ENCODE measurements at places on chromosomes 11 and 22.

DNA sequence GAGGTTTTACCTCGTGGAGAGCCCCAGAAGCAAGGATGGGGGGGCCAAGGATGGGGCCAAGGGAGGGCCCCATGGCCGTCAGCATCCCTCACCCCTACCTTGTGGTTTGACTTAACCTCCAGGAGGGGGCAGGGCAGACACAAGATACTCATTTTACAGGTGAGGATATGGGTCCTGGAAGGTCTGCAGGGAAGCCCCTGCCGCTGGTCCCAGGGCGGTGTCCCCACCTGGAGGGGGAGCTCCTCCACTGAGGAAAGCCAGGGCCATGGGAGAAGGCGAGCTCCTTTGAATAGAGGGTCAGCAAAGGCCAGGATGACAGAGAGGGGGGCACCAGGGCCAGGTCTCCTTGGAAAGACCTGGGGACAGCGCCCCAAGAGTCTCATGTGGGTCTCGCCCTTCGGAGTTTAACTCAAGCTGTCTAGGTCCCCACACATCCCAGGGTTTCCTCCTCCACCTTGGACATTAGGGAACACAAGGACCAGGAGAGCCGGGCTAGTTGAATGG lies 5.9 kb upstream of the ADORA2A start:
- no peaks in the 10 kb centered on the region for H3K4me1 ChIP-seq
- no peak for DNase-seq
- H3K4me3 ChIP-seq: no peak overlapping the region

DNA sequence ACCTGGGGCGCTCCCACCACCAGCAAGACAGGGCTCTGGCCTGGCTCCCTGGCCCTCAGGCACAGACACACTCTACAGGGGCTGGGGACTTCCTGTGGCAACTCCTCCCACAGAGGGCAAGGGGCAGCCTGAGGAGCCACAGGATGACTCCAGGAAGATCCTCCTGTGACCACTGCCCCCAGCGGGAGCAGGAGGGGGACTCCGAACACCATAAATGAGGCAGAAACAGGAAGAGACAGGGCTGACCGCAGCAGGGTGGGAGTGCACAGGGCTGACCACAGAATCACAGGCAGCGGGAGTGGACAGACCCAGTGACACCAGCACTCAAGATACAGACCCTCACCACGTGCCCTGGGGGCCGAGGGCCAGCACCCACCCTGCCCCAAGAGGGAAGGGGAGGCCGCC lies 10.8 kb downstream of the ARAP1 start:
- no peaks in the 10 kb centered on the region for H3K36me3 ChIP-seq
- no peak for DNase-seq
- H3K4me3 ChIP-seq: no peak overlapping the region
- H3K27ac ChIP-seq: no peak overlapping the region

DNA sequence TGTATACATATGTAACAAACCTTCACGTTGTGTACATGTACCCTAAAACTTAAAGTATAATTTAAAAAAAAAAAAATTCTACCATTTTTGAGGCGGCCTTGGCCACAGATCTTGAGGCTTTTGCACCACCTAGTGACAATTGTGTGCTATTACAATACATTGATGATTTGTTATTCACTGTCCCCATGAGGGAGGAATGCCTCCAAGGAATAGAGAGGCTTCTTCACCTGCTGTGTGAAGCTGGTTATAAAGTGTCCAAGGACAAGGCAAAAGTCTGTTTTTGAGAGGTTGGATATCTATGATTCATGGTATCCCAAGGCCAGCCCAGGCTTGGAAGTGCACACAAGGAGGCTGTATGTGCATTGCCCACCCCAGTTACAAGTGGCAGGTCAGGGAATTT lies 30.7 kb downstream of the SLC22A25 start:
- H3K27me3 ChIP-seq: no peaks in the 10 kb centered on the region
- H3K27ac ChIP-seq: no peak overlapping the region
- H3K4me3 ChIP-seq: no peak overlapping the region
- no peaks in the 10 kb centered on the region for H3K36me3 ChIP-seq
- DNase-seq: peak; percentile 8

DNA sequence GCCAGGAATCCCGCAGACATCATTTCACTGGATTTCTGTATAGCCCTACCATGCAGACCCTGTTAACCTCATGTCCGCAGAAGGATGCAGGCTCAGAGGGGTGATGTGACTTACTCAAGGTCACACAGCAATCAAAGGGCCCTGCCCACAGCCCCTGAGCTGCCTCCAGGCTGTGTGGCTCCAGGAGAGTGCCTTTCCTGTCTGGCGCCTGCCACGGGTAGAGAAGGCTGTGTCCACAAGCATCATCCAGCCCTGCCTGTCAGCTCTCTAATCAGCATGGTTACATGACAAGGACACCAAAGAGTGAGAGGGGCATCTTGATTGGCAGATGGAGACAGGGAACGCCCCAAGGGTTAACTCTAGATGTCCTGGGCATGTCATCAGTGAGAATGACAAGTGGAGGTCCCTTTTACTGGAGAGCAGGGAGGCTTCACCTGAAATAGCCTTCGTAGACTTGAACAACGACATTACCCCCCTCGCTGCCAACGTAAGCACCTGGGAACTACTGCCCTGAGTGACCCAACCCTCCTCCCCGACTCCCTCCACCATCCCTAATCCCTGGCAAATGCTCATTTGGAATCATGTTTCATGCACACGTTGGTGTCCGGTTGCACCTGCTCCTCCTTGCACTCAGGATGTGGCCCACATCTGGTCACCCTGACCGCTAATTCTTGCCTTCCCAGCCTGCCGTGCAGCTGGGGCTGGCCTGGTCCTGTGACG lies 6.9 kb downstream of the FGF19 start:
- H3K4me3 ChIP-seq: no peak overlapping the region
- H3K4me1 ChIP-seq: no peaks in the 10 kb centered on the region
- peaks cover 5% of the 10 kb centered on the region for H3K27me3 ChIP-seq
- no peaks in the 10 kb centered on the region for H3K36me3 ChIP-seq

- peak overlapping the region; percentile 4 for H3K4me3 ChIP-seq
- DNase-seq: peak; percentile 61
- H3K4me1 ChIP-seq: peaks cover 30% of the 10 kb centered on the region
- H3K27ac ChIP-seq: no peak overlapping the region
Observed at GRCh38 chr22:50271519-50271970, 1.4 kb upstream of the MAPK11 start.

DNA sequence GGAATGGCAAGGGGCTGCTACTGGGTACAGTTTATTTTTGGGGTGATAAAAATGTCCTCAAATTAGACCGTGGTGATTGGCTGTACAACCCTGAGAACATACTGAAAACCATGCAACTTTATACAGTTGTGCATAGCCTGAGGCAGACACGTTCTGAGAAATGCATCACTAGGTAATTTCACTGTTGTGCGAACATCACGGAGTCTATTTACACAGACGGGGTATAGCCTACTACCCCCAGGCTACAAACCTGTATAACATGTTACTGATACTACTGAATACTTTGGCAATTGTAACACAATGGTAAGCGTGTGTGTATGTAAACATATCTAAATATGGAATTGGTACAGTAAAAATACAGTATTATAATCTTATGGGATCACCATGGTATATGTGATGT lies 23.6 kb downstream of the NARS2 start:
- no peaks in the 10 kb centered on the region for H3K27me3 ChIP-seq
- no peak for DNase-seq
- H3K27ac ChIP-seq: no peak overlapping the region
- peaks cover 7% of the 10 kb centered on the region for H3K36me3 ChIP-seq

- H3K27ac ChIP-seq: no peak overlapping the region
- no peaks in the 10 kb centered on the region for H3K36me3 ChIP-seq
- H3K4me1 ChIP-seq: peaks cover 5% of the 10 kb centered on the region
- H3K27me3 ChIP-seq: no peaks in the 10 kb centered on the region
- no peak for DNase-seq
Observed at GRCh38 chr11:20035701-20036601, 124.3 kb downstream of the DBX1 start.

- H3K27ac ChIP-seq: no peak overlapping the region
- no peak for DNase-seq
- H3K4me1 ChIP-seq: peaks cover 7% of the 10 kb centered on the region
- H3K4me3 ChIP-seq: no peak overlapping the region
Observed at GRCh38 chr22:46637711-46638600, 17.8 kb downstream of the GRAMD4 start.

DNA sequence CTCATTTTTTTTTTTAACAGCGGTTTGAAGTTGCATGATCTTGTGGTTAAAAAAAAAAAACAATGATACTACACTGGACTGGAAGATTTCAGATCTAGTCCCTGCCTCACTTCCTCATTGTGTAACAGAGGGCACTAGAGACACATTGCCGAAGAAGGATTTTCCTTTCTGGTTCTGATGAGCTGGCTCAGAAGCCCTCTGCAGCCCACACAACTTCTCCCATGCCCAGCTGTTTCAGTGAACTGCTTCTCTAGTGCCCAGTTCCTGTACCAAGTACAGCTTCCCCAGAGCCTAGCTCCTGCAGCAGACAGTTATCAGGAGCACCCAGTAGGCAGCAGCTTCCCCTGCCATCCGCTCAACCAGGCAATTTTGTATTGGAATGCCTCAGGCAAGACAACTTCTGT lies 29.5 kb upstream of the ANO5 start:
- no peak for DNase-seq
- no peaks in the 10 kb centered on the region for H3K4me1 ChIP-seq
- H3K4me3 ChIP-seq: no peak overlapping the region
- no peaks in the 10 kb centered on the region for H3K36me3 ChIP-seq

DNA sequence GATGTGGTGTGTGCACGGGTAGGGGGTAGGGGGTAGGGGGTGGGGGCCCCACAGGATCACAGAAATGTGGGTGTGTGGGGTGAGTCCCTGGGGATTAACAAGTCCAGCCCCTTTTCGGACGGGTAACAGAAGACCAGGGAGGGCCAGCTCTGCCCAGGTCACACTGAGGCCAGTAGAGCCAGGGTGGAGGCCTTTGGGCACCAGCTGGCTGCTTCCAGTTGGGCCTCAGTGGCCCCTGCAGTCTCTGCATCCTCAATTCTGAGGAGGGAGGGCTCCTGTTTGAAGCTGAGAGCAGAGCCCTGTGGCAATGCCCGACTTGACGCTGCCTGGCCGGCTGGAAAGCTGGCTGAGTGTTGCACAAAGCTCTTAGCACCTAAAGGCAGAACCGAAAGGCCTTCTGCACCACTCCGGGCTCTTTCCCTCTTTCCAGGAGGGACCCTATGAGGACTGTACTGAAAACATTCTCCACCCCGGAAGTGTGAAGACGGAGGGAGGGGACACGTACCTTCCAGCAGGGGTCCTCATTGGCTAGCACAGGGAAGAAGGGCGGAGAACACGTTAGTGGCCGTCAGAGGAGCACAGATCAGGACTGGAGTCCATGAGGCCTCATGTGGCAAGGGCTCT lies 120.4 kb downstream of the PHF21B start:
- no peaks in the 10 kb centered on the region for H3K4me1 ChIP-seq
- no peak overlapping the region for H3K4me3 ChIP-seq
- H3K27me3 ChIP-seq: no peaks in the 10 kb centered on the region
- H3K36me3 ChIP-seq: no peaks in the 10 kb centered on the region
- peak; percentile 36 for DNase-seq
- no peak overlapping the region for H3K27ac ChIP-seq

DNA sequence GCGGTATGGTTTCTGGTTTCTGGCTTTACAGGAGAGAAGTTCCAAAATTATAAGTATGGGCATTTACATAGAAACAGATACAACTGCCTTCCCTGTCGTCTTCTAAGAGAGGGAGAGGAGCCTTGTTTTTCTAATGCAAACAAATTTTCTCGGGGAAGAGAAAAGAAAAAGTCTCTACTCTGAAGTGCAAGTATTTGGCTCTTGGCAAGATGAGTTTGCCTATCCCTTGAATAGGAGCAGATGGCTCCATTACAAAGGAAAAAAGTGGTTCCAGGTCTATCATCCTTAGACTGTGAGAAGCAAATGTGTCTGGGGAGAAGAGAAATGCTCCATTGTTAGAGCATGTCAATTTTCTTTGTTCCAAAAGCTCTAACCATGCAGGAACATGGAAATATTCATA lies 455.6 kb downstream of the BUD13 start:
- H3K27ac ChIP-seq: no peak overlapping the region
- no peak for DNase-seq
- H3K36me3 ChIP-seq: no peaks in the 10 kb centered on the region
- no peak overlapping the region for H3K4me3 ChIP-seq
- peaks cover 14% of the 10 kb centered on the region for H3K4me1 ChIP-seq
- H3K27me3 ChIP-seq: no peaks in the 10 kb centered on the region

DNA sequence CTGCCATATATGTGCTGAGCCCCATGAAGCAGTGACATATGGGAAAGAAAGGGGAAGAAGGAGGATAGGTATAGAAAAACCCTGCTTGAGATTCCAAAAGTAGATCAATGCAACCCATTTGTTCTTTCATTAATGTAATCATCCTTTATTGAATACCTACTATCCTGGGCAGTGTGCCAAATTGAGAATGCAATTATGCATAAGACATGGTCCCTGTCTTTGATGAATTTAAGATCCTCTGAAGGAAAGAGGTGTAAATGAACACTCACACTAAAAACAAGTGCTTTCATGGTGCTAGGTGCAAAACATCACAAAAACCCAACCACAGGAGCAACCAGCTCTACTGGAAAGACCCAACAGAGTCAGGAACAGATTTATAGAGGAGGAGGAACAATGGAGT lies 29.7 kb downstream of the FLI1 start:
- H3K27ac ChIP-seq: no peak overlapping the region
- no peaks in the 10 kb centered on the region for H3K36me3 ChIP-seq
- H3K27me3 ChIP-seq: no peaks in the 10 kb centered on the region

- H3K4me1 ChIP-seq: no peaks in the 10 kb centered on the region
- H3K27me3 ChIP-seq: no peaks in the 10 kb centered on the region
- H3K4me3 ChIP-seq: no peak overlapping the region
- DNase-seq: no peak
- no peaks in the 10 kb centered on the region for H3K36me3 ChIP-seq
Observed at GRCh38 chr11:65021509-65021908, 5.7 kb upstream of the SNX15 start.

- DNase-seq: peak; percentile 71
- peaks cover under 1% of the 10 kb centered on the region for H3K27me3 ChIP-seq
- no peak overlapping the region for H3K4me3 ChIP-seq
- H3K27ac ChIP-seq: no peak overlapping the region
Observed at GRCh38 chr11:14386895-14387480, 28.0 kb upstream of the RRAS2 start.

GRCh38 chr11:83147895-83148294 lies 9.0 kb upstream of the PCF11 start:
- H3K36me3 ChIP-seq: no peaks in the 10 kb centered on the region
- H3K4me3 ChIP-seq: no peak overlapping the region
- no peak for DNase-seq
- no peaks in the 10 kb centered on the region for H3K27me3 ChIP-seq
- no peak overlapping the region for H3K27ac ChIP-seq

DNA sequence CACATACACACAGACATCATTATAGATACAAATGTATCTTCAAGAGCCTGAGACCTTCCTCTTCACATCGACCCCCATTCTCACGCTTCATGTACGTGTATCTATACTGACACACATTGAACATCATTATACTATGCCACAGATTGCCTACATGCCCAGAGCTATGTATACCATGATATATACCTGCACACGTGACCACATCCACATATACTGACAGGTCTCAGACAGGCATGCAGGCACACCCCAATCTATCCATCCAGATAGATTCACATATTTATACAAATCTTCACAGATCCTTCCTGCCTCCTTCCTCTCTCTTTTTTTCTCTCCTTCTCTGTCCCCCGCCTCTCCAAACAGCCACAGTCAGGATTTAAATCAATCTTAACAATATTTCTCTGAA lies 140.1 kb downstream of the CEP164 start:
- H3K4me1 ChIP-seq: no peaks in the 10 kb centered on the region
- no peaks in the 10 kb centered on the region for H3K36me3 ChIP-seq
- H3K27me3 ChIP-seq: no peaks in the 10 kb centered on the region
- H3K4me3 ChIP-seq: no peak overlapping the region
- H3K27ac ChIP-seq: no peak overlapping the region

Data from lung (tissue), 17 donors.